Karpas-422 (cell line): ENCODE measurements at places on chromosomes 1 and 21. TPM values are rescaled to one million over a fixed set of nuclear protein-coding genes. Genes with fewer than 3 reads are reported as not detected.

LGR6 gene
- total RNA-seq = not detected in 2 replicates

- no peak for DNase-seq
Observed at GRCh38 chr21:37509802-37510393, 143.3 kb downstream of the DYRK1A start.

BSND gene
- total RNA-seq = not detected in 2 replicates

DNA sequence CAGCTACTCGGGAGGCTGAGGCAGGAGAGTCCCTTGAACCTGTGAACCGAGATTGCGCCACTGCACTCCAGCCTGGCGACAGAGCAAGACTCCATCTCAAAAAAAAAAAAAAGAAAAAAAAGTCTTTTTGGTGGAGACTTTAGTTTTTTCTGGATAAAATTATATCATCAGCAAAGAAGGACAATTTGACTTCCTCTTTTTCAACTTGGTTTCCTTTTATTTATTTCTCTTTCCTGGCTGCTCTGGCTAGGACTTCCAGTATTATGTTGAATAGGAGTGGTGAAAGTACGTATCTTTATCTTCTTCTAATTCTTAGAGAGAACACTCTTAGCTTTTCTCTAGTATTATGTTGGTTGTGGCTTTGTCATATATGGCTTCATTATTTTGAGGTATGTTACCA lies 130.8 kb downstream of the PCBP3 start:
- DNase-seq = no peak

DNA sequence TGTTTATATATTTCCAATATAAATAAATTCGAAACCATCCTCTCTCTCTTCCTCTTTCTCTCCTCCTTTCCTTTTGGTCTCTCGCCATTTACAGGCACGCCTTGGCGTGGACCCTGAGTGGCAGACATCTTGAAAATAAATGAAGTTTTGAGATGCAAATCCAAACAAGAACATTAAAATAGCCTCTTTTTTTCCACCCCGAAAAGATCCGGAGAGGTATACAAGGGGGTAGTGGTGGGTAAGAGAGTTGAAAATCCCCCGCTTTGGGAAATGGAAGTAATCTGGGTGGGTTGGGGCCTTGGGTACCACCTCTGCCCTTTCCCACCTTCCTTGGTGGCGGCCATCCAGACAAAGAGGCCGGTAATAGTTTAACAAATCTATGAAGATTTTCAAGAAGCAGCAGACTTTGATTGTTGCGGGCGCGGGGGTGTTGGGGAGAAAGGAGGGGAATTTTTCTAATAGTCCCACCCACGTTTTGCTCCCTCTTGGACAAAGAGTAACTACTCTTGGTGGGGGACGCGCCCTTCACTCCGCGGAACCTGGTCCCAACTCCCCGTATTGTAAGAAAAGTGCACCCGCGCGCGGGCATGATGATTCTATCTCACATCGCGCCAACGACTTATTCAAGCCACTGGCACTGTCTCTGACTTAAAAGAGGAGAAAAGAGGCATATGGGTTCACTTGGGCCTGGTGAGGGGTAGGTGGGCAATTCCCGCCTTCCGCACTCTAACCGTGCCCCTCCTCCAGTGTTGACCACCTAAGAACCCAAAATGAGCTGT lies 4.0 kb upstream of the FOXD3 start:
- no peak for DNase-seq

GRCh38 chr1:99018313-99018712 lies 13.7 kb upstream of the PLPPR5 start:
- no peak for DNase-seq

DNA sequence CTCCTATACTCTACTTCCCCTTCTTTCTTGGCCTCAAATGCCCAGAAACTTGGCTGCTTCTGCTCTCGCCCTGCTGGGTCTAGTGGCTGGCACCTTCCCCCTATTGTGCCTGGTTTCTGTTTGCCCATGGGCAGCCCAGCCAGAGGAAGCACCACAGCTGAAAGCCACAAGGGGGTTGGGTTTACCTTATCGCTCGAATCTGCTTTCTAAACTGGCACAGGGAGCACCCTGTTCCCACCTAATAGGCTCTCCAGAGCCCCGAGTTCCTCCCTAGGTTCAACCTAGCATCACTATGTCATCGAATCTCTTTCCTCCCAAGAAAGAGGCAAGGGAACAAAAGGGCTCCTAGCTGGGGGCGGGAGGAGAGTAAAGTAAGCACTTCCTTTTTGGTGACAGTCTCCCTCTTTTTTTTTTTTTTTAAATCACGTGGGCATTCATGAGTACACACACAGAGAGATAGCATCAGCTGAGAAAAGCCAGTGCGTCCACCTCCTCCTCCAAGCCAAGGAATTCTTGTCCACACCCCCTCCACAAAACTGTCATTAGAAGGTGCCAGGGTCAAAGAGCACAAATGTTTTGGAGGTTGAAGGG lies 72.8 kb downstream of the PLEKHA6 start:
- peak; percentile 49 for DNase-seq

HMGCS2 gene
- not detected in 2 replicates for total RNA-seq

GRCh38 chr1:195475568-195475967 lies 1132.7 kb downstream of the KCNT2 start:
- no peak for DNase-seq

- DNase-seq = no peak
Observed at GRCh38 chr1:204295671-204296070, 64.1 kb downstream of the PLEKHA6 start.

- DNase-seq = no peak
Observed at GRCh38 chr1:160672789-160673695, 26.2 kb upstream of the SLAMF1 start.

WLS gene
- not detected in 2 replicates for total RNA-seq

- DNase-seq = no peak
Observed at GRCh38 chr21:44583800-44584147, 3.4 kb upstream of the KRTAP10-5 start.

- peak; percentile 56 for DNase-seq
Observed at GRCh38 chr1:32500387-32501209, 35.7 kb downstream of the ZBTB8B start.

DNA sequence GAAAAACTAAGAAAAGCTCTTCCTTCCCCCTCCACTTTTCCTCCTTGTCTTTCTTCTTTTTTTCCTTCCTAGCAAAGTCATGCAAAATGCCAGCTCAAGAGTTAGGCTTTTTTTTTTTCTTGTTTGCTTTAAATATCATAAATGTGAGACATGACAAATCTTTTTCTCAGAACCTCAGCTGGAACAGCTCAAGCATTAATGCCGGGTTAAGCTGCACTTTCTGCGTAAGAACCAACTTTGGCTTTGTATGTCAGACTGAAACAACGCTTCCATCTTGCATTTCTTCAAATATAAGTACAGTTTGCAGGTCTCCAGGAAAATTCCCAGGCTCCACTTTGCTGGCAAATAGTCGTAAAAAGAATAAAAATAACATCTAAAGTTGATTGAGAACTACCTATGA lies 20.7 kb upstream of the LMO4 start:
- DNase-seq = no peak

DNA sequence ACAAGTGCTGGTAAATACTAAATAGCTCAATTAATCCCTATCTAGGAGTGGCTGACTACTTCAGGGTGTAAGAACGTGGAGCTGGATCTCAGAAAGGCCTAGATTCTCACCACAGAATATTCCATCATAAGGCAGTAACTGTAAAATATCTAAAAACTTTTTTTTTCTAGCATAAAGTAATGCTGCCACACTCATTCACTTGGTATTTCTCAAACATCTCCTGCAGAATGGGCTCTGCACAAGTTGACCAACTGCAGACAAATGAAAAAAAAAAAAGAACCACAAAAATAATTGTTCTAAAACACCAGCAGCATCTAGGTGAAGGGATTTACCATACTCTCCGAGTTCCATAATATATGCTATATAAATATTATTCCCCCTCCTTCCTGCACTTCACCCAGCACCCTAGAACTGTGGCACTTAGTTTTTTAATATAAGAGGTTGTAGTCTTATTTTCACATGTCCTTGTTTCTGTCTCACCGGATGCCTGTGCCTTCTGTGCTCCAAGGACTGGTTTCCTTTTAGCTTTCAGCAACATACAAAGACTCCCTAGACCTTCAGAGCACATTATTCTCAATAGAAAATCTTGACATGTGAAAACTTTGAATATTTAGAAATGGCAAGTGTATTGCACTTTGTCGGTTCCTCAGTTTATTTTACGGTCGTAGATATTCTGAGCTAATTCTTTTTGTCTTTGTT lies 8.9 kb downstream of the VSIG8 start:
- DNase-seq = no peak

SLFNL1 gene
- total RNA-seq = 0.89 and 1.5 TPM in 2 replicates

GRCh38 chr1:52551507-52552235 lies 1.2 kb downstream of the TUT4 start:
- DNase-seq = peak; percentile 79

- DNase-seq = no peak
Observed at GRCh38 chr21:45876381-45877170, 105.0 kb upstream of the COL6A1 start.

AK5 gene
- not detected in 2 replicates for total RNA-seq

LRRC38 gene
- not detected in 2 replicates for total RNA-seq

DNA sequence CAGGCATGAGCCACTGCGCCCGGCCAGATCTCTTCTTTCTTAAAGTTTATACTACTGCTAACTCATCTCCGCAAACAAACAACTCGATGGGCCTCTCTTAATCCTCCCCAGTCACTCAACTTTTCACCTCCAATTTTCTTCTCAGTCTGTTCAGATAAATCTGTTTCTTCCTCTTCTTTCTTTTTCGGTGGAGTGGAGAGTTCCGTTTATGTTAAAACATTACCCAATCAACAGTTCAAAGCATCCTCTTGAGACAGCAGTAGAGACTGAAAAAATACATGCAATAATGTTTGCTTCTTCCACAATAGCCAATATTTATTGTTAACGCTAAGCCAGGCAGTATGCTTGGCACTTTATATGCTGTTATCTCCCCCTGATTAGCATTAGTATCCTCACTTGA lies 1.4 kb upstream of the ANKRD13C start:
- no peak for DNase-seq

DNA sequence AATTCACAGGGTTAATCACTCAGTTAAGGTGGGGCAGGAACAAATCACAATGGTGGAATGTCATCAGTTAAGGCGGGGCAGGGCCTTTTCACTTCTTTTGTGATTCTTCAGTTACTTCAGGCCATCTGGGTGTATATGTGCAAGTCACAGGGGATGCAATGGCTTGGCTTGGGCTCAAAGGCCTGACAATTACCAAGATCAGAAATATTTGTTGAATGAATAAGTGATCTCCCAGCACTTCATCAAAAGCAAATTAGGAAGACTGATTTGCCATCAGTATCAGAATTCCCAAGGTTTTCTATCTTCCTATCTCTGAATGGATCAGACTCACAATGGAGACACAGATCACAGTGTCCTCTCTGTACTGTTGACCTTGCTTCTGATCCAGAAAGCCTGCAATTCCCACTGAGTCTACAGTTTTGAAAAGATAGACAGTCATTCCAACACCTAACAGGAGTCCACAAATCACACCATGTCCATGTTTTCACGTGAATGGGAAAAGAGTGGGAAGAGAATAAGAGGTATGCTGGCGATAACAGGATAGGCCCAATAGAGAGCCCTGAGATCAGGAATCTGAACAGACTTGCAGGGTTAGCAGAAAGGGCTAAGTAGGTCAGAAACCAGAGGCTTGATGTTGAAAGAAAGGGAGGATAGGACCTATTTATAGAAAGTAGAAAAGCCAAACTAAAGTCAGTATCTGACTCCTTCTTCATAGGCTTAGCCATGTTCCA lies 75.3 kb downstream of the KCNK1 start:
- no peak for DNase-seq

- no peak for DNase-seq
Observed at GRCh38 chr21:18449605-18450550, 46.3 kb upstream of the TMPRSS15 start.

DNA sequence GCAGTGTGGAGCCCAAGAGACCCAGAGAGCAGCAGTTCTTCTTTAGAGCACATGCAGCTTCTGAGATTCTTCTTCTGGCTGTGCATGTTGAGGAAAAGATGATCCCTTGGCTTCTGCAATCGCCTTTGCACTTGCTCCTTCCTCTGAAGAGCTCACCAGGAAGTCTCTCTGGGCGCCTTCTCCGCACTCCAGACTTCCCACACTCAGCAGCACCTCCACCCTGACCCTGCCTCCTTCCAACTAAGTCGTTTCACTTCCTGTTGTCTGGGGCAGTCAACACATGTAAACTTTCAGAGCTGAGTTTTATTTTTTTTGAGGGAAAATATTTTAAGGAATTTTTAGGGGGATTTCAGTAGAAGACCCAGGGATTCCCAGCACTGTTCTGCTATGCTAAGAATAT lies 73.4 kb upstream of the F3 start:
- no peak for DNase-seq

DNA sequence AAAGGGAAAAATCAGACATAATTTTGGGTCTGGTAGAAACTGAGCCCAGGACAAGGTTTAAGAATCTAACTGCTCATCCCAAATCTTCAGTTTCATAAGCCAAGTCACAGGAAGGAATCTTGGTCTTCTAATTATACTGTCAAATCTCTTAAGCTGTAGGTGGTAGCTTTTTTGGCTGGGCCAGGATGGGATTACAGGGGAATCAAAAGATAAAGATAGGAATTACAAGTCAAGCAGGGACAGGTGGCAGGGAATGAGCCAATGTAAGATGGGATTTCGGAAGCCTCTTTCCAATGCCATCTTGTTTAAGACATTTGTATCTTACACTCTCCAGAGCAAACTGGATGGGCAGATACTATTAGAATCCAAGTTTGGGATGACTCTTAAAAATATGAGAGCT lies 383.5 kb downstream of the KCNH1 start:
- no peak for DNase-seq

DNA sequence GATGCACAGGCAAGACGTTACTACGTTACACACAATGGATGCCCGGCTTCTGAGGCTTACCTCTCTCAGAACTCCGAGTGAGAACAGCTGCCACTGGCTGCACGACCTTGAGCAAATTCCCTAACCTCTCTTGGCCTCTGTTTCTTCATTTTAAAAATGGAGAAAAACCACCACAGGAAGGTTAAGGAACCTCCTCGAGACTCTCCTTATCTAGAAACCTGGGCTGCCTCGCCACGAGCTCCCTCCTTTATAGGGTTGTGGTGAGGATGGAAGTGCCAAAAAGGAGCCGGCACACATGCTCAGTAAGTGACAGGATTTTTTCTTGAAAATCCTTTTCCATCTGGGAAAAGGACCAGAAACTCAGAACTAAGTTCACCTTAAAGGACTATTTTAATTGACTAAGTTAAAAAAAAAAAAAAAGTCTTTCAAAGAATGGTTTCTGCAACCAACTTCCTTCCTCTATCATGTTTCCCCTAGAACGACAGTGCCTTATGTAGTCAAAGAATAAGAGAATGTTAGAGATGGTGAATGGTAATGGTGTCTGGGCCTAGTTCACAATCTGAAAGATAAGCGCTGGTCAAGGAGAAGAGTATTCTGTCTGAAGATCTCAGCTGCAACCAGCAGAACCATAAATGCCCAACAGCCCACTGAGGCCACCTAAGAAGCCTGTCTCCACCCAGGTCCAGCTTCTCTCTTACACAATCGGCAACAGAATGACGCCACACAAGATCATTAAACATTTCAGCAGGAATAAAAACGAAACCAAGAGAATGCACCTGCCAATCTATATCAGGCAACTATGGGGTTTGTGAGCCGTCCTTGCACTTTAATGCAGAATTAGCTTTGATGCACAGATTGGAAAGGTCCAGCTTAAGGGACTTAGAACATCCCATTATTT lies 64.9 kb downstream of the SLC45A1 start:
- no peak for DNase-seq
